Activated naive CD4-positive, alpha-beta T cell treated with anti-CD3 and anti-CD28 coated beads, Interleukin-2, amount 10 ng/mL, durations not matched to agents 7 days and 5 days (primary cell): ENCODE measurements at places on chromosomes 7 and 10.

GRCh38 chr7:154289119-154289518, 236.9 kb downstream of the DPP6 start:
- DNase-seq, result no peak

DNA sequence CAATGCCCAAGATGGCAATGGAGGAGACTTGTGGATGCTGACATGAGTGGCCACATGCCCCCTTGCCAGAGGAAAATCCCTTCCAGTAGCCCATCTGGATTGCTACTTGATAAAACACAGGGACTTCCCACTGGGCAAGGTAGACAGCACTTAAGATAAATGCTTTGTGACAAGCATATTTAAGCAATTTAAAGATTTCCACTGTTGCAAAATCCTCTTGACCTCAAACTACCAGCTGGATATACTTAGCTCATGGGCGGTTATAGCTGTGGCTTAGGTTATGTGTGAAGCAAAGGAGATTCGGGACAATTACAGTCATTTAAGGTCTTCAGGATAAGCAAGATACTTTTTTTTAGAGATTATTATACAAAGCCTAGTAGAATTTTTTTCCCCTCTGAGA, 238.1 kb downstream of the BMPER start:
- no peak for DNase-seq

- no peak for DNase-seq
These were observed 11.7 kb downstream of the NIPSNAP2 start for GRCh38 chr7:55975988-55976633.

- DNase-seq, result no peak
These were observed 38.9 kb downstream of the NKX6-2 start for GRCh38 chr10:132746801-132747625.

GRCh38 chr10:69218831-69219230, 1.3 kb upstream of the HKDC1 start:
- DNase-seq, result no peak

GRCh38 chr7:139572704-139573385, 49.4 kb downstream of the CLEC2L start:
- no peak for DNase-seq

DNA sequence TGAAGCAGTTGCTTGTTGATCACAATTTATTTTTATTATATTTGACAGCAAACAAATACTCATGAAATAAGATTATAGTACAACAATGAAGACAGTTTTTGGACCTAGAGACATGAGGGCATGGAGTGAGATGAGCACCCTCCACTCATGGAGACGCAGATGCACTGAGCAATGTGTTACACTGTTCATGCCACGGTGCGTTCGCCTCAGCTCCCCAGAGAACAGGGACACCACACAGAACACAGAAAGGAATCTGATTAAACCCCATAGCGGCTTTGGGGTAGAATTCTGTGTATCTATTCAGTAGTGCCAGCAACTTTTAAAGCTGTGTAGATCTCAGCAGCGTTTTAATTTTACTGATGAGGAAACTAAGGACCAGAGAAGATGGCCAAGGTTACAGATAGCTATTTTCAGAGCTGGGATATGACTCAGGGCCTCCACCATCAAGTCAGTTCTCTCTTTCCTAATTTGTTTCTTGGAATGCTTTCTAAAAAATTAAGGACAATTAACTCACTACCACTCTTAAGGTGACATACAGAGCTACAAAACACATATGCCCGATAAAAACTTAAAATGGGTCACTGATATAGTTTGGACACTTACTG, 33.6 kb downstream of the FAM25A start:
- no peak for DNase-seq

GRCh38 chr10:53029449-53029848, 256.9 kb upstream of the MBL2 start:
- no peak for DNase-seq

GRCh38 chr7:70700941-70701425, 431.0 kb upstream of the GALNT17 start:
- no peak for DNase-seq

DNA sequence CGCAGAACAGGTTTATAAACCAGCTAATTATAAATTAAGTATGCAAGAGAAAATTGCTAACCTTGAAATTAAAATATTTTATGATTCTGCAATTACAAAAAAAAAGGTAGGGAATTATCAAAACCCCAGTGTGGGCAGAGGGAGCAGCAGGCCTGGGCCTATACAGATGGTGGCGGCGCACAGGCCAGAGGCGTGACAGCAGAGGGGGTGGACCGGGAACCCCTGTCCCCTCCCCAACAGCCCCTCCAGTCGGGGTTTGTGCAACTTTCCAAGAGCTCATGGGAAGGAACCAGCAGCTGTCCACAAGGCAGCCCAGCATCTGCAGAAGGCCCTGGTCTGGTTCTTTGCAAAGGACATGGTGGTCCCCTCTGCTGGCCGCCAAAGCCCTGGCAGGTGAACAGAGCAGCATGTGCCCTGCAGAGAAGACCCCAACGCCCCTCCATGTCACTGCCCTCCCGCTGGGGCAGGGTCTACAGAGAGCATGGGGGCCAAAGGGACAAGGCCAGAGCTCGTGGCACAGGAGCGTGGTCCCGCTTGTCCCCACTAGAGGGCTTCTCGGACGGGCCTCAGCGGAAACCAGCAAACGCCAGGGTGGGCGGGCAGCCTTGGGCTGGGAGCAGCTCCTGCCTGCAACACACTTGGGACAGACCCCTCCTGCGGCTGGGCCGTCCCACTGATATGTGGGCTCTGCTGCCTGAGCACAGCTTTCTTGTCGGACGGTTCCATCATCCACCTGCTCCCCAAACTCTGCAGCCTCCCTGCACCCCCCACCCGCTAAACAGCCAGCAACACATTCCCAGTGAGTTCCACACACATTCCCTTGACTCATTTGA, 75.1 kb downstream of the EBF3 start:
- peak; percentile 59 for DNase-seq

GRCh38 chr10:64880546-64880945, 1359.3 kb downstream of the REEP3 start:
- no peak for DNase-seq

GRCh38 chr7:137146012-137146455, 197.5 kb downstream of the PTN start:
- no peak for DNase-seq

GRCh38 chr7:29091715-29092114, 54.6 kb downstream of the CPVL start:
- DNase-seq, result peak; percentile 31

- no peak for DNase-seq
These were observed 243.8 kb upstream of the MDFIC start for GRCh38 chr7:114678116-114678515.

DNA sequence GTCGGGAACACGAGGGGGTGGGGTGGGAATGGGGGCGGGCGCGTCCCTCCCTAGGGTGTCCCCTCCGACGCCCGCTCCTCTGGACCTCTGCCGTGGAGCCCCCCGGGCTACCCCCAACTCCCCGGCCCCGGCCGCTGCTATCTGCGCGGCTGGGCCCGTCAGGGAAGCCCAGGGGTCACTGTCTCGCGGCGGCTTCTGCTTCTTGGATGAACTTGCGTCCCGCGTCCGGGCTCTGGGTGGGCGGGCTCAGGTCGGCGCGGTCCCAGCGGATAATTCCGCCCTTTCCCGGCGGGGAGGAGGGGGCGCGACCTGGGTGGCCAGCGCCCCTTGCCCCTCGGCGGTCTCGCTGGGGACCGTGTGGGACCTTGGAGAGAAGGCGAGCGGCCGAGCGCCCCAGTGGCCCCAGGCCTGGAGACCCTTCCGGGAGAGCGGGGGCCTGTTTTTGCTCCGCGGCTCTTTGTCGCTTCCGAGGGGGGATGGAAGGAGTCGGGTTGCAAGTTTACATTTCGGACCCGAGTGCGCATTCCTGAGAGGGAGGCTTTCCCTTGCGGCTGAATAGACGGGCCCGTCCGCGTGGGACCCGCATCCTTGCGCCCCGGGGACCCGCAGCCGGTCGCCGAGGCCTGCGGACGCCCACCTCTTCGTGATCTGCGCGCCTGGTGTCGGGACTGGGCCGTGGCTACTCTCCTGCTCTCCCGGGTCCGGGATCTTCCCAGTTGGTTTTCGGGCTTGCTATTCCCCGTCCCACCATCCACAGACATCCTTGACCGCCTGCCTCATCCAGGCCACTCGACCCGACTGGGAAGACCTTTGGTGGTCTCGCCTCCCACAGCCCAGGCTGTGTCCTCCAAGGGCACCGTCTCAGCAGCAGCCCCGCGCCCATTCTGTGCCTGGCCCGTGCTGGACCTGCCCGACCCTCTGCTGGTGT, 812 bp downstream of the DOCK1 start:
- DNase-seq, result no peak

GRCh38 chr7:142760071-142760642, 10.6 kb upstream of the PRSS2 start:
- DNase-seq, result no peak

DNA sequence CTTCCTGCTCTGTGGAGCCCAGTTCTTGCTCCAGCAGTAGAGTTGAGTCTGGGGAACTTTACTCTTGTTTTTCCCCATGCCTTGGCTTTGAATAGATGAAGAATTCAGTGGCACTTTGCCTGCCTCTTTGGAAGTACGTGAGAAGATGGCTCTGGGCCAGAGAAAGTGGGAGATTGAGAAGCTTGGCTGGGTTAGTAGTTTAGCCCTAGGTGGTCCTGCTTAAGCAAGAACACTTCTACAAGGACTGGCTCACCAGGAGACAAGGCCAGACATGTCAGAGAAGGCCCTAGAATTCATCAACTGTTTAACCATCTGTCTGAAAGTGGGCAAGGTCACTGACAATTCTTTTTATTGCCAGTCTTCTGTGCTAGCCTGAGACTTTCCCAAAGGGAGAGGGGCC, 410.3 kb downstream of the TYW1 start:
- DNase-seq, result no peak

- DNase-seq, result no peak
These were observed 130.0 kb downstream of the PDE1C start for GRCh38 chr7:31940167-31940566.

GRCh38 chr10:90723416-90724068, 134.3 kb downstream of the HTR7 start:
- no peak for DNase-seq

DNA sequence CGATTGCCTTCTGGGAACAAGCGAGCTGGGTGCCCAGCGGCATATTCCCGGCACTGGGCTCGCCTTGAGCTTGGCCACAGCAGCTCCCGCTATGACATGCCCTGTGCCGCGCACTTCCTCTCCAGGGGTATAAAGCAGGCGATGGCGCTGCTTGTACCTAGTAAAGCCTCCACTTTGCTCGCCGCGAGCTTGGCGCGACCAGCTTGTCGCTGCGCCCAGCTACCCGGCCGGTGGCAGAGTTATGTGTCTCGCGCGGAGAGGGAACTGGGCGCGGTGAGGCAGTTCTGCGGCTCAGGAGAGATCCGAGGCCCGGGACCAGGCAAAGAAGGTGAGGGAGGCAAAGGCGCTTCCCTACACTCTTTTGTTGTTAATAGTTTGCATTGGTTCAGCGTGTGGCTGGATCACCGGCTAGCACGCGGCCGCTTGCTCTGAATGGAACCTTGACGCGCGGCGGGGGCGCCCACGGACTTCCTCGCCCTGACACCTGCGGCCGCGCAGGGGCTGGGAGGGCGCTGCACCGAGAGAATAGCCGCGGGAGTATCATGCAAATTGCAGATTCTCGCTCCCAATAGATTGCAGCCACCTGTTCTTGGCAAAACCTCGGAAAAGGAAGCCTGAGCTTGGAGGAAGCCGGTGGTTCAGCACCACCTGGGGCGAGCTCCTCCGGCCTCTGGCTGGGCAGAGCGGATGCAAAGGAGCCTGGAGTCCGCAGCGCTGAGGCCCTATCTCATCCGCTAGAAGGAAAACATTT, 3.0 kb upstream of the BUB3 start:
- peak; percentile 51 for DNase-seq

- DNase-seq, result no peak
These were observed 31.5 kb downstream of the MACROH2A2 start for GRCh38 chr10:70084189-70084588.

DNA sequence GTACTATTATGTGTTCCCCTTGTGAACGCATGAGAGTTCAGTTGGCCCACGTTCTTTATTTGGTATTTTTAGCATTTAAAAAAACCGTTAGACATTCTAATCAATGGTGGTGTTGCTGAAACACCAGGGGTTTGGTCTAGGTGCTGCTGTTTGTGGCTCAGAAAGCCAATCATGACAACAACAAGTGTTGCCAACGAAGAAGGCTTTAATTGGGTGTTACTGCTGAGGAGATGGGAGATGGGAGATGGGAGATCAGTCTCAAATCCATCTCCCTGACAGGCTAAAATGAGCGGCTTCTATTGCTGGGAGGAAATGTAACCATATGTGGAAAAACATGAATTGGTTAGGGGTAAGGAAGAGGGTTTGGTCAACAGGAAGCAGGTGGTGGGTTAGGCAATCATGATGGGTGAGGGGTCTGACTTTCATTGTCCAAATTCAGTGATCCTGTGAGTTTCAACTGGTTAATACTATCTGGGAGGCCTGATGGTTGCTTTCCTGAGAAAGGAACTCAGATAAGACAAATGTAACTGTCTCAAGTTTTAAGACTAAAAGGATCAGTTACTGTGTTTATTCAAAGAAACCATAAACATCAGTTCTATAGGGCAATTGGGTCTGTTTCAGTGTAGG, 4.6 kb upstream of the ZNF425 start:
- DNase-seq, result no peak

- DNase-seq, result no peak
These were observed 33.4 kb downstream of the OGDH start for GRCh38 chr7:44639671-44640321.

DNA sequence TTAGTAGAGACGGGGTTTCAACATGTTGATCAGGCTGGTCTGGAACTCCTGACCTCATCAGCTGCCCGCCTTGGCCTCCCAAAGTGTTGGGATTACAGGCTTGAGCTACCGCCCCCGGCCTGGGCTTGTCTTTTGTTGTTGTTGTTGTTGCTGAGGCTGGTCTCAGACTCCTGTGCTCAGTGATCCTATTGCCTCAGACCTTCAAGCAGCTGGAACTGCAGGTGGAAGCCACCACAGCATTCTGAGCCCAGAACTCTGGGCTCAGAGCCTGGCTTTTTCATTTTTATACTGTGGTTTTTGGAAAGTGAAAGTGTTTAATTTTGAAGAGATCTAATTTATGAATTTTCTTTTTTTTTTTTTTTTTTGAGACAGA, 16.2 kb upstream of the DNAJB6 start:
- no peak for DNase-seq

DNA sequence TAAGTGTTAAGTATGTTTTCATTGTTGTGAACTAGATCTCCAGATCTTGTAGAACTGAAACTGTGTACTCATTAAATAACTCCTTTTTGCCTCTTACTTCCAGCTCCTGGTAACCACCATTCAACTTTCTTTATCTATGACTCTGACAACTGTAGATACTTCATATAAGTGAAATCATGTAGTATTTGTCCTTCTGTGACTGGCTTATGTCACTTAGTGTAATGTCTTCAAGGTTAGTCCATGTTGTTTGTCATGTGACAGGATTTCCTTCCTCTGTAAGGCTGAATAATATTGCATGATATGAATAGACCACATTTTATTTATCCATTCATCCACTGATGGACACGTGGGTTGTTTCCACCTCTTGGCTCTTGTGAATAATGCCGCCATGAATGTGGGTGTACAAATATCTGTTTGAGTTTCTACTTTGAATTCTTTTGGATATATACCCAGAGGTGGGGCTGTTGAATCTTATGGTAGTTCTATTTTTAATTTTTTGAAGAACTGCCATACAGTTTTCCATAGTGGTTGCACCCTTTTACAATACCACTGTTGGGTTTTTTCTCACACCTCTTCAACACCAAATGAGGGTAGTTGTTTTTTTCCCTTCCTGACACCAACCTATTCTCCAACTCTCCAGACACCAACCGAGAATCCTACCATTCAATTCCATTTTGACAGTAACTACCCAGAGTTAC, 10.7 kb upstream of the FMC1 start:
- DNase-seq, result no peak
